ENCODE measurements at places on chromosomes 12 and 14.

- DNase-seq = no peak
Measured at GRCh38 chr14:20421267-20421666, 8.0 kb upstream of the TEP1 start.

GRCh38 chr12:114858388-114859146 lies 174.6 kb upstream of the TBX3 start:
- DNase-seq = no peak

- DNase-seq = no peak
Measured at GRCh38 chr12:31566547-31566946, 24.4 kb downstream of the DENND5B start.

DNA sequence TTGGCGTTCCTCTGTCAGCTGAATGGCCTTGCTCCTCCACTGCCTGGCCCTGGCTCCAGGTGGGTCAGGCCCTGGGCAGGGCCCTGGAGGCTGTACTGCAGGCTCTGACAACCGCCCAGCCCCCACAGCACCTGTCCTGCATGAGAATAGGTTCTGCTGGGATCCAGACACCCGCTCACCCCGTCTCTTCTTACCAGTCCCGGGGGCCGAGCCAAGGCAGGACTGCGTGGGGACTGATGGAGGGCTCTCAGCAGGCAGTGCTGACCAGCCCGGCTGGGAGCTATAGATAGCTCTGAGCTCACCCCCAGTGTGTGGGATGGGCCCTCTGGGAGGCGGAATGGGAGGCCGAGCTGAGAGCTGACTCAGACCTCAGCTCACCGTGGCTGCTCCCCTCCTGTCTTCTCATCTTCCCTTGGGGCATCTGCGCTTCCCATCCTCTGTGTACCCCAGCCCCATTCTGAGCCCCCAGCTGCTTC lies 39.6 kb downstream of the TEAD4 start:
- DNase-seq = no peak

- no peak for DNase-seq
Measured at GRCh38 chr12:95877622-95878021, 18.9 kb downstream of the SNRPF start.

DNA sequence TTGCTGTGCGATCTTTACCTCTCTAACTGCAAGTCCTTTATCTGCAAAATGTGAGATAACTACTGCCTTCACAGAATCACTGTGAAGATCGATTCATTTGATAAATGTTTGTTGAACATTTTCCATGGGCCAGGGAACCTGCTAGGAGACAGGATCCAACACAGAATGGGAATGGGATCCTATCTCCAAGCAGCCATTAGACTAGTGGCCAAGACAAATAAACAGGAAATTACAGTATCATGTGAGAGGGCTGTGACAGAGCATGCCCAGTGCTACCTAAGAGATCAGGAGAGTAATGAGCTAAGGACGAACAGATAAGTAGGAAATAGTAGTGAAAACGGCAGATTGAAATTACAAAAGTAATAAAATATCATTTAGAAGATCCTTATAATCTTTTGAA lies 105.7 kb downstream of the GRIN2B start:
- DNase-seq = no peak

DNA sequence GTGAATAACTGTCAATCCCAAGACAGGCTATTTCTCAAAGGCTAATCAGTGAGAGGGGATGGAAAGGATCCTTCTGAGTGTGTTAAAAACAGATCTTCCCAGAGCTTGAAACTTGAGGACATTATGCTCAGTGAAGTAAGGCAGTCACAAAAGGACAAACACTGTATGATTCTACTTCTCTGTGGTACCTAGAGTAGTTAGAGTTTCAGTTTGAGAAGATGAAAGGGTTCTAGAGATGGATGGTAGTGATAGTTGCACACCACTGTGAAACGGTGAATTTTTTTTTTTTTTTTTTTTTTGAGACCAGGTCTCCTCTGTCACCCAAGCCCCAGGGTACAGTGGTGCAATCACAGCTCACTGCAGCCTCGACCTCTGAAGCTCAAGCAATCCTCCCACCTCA lies 133.8 kb downstream of the SAMD4A start:
- no peak for DNase-seq

DNA sequence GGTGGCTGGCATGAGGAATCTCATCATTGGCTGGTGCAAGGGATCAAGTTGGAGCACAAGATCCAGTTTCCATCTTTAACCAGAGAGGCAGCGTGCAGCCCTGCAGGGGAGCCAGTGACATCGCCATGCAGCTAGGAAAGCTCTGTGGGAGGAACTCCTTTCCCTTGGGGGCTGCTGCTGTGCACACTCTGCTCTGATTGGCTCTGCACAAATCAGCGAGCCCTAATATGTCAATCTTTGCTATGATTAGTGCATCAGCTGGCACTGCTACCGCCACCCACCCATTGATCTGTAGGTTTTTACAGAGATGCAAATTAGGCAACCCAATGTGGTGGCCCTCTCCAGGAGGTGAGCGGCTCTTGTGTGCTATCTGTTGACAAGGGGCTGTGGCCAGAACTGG lies 262.6 kb downstream of the PCNX1 start:
- no peak for DNase-seq

DNA sequence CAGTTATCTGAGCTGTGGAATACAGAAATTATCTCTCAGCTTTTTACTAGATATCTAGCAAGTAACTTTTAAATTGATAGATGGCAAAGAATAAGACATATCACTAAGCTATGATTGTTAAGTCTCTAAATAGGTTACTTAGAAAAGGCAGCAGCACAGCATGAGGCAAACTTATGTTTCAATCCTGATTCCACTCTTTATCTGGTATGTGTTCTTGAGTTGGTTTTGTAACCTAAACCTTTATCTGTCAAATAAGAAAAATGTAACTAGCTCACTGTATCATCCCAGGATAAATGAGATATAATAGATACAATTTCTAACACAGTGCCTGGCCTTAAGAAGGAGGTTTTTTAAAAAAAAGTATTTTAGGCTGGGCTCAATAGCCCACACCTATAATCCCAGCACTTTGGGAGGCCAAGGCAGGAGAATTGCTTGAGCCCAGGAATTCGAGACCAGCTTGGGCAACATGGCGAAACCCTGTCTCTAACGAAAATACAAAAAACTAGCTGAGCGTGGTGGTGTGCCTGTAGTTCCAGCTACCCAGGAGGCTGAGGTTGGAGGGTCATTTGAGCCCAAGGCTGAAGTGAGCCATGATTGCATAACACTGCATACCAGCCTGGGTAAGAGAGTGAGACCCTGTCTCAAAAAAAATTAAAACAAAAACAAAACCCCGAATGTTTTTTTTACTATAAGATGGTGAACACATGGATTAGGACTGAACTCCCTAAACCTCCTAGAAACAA lies 56.8 kb downstream of the HEATR5A start:
- no peak for DNase-seq

GRCh38 chr12:12546314-12546772 lies 16.3 kb downstream of the DUSP16 start:
- DNase-seq = no peak

DNA sequence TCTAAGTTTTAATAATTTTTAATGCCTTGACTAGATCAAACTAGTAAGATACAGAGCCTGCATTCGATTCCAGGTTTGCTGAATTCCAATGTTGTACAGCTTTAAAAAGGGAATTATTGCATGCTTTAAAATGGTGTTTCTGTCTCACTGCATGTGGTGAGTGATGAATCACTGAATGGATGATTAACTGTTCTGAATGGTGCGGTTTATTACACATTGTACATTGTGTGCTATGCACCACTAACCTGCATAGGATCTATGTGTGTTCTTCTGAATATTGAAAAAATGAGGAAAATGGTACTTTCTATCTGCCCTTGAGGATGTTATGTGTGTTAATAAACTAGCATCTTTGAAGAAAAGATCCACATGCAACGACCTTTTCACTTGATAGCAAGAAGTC lies 231.7 kb downstream of the NRXN3 start:
- DNase-seq = no peak

- DNase-seq = no peak
Measured at GRCh38 chr12:108321688-108322087, 17.4 kb downstream of the CMKLR1 start.

DNA sequence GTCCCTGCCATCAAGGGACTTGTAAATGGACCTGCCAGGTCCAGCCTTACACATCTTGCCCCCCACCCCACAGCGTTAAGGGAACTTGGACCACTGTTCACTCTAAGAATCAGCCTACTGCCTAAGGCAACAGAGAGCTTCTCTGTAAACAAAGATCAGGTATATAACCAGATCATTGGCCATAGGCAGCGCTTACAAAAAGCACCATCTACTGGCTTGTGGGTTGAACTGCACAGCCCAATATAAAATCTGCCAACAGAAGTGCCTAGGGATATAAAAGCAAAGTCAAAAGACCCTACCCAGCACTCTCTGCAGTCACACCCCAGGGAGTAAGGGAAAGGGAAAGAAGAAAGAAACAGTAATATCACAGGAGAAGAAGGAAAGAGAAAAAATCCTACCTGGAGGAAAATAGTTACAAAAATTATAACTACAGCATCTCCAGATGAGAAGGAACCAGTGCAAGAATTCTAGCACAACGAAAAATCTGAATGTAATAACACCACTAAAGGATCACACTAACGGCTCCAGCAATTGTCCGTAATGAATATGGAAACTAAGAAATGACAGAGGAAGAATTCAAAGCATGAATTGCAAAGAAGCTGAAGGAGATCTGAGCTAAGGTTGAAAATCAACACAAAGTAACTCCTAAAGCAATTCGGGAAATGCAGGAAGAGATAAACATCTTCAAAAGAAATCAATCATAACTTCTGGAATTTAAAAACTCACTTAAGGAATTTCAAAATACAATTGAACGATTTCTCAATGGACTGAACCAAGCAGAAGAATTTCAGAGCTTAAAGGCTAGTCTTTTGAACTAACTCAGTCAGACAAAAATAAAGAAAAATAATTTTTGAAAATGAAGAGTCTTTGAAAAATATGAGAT lies 95.2 kb upstream of the PCED1B start:
- peak; percentile 3 for DNase-seq

- DNase-seq = no peak
Measured at GRCh38 chr12:123919980-123920360, 52.7 kb downstream of the CCDC92 start.

GRCh38 chr12:104460041-104460719 lies 3.4 kb downstream of the CHST11 start:
- DNase-seq = no peak

GRCh38 chr12:71442567-71442931 lies 3.0 kb downstream of the LGR5 start:
- DNase-seq = no peak

DNA sequence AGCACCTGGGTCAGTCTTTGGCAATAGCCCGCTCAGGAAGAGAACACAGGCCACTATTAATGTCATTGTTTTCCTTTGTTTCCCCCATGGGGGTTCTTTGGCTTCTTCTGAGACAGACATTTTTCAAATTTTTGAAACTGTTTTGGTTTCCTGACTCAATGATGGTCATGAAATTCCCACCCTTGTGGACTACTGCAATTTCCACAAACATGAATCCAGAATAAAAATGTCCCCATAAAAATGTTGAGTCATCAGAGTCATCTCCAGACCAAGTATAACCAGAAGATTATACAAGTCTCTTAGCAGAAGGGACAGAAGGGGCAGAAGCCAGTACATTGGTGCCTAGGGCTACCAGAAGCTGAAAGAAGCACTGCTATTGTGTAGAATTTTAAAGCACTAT lies 29.1 kb downstream of the SLCO1A2 start:
- DNase-seq = no peak

GRCh38 chr12:69833696-69834095 lies 8.7 kb downstream of the MYRFL start:
- no peak for DNase-seq

DNA sequence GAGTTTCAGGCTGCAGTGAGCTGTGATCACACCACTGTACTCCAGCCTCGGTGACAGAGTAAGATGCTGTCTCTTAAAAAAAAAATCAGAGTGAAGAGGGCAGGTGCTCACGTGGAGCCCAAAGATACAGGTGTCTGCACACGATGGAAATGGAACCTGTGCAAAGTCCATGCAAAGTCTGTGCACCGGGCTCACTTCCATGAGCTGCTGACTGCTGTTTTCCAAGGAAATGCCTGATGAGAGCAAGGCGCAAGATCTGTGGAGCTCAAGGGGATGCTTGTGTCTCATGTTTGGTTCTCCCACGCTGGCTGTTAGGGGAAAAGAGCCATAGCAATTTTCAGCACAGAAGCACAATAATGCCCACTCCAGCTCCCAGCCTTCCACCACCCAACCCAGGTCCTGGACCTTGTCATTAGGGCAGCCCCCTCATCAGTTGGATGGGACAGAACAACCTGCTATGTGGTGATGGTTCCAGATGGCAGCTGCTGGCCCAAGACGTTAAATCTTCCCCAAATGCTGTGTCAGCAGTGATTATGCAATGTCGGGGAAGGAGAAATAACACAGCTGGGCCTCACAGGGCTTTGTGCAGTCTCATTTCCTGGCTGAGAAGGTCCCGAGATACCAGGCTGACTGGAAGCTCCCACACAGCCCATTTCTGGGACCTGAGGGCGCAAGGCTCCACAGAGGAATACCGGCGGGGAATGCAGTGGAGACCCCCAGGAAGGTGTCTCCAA lies 27.9 kb upstream of the DICER1 start:
- no peak for DNase-seq

GRCh38 chr12:77923882-77924281 lies 93.2 kb downstream of the NAV3 start:
- DNase-seq = no peak

GRCh38 chr12:90069711-90070110 lies 361.1 kb upstream of the ATP2B1 start:
- no peak for DNase-seq

DNA sequence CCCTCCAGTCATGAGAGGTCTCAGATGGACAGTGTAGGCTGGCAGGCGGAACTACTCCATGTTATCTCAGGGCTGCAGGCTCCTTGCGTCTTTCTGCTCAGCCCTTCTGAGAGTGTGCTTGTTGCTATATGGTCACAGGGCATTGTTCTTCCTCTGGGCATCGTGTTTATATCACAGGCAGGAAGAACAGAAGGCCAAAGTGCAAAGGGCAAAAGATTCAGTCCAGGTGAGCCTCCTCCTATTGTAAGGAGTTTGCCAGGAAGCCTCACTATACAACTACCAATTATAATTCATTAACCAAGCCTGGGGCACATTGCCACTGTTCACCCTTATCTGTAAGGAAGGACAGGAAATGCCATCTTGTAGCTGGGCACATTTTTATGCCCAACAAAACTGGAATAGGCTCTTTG lies 195.5 kb upstream of the KITLG start:
- DNase-seq = no peak

- no peak for DNase-seq
Measured at GRCh38 chr14:93700928-93701327, 87.4 kb downstream of the PRIMA1 start.

GRCh38 chr14:105169776-105170655 lies 1.4 kb upstream of the JAG2 start:
- DNase-seq = no peak

GRCh38 chr14:26606729-26607312 lies 9.0 kb upstream of the NOVA1 start:
- no peak for DNase-seq

GRCh38 chr12:84072961-84073360 lies 839.6 kb downstream of the SLC6A15 start:
- no peak for DNase-seq

DNA sequence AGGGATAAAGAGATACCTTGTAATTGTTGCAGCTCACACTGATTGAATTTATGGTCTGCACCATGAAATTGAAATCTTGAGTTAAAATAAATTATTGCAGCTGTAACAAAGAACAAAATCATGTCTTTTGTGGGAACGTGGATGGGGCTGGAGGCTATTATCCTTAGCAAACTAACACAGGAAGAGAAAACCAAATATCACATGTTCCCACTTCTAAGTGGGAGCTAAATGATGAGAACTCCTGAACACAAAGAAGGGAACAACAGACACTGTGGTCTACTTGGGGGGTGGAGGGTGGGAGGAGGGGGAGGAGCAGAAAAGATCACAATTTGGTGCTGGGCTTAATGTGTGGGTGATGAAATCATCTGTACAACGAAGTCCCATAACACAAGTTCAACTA lies 22.6 kb downstream of the ERP27 start:
- no peak for DNase-seq

- no peak for DNase-seq
Measured at GRCh38 chr12:116303929-116304328, 26.4 kb upstream of the MED13L start.
